ENCODE measurements at places on chromosomes 4 and X.

GRCh38 chr4:129326571-129327460 lies 230.9 kb downstream of the C4orf33 start:
- DNase-seq: no peak

GRCh38 chr4:140809676-140810075 lies 53.5 kb upstream of the TBC1D9 start:
- DNase-seq: no peak

GRCh38 chr4:147683188-147683591 lies 773 bp downstream of the PRMT9 start:
- peak; percentile 23 for DNase-seq

DNA sequence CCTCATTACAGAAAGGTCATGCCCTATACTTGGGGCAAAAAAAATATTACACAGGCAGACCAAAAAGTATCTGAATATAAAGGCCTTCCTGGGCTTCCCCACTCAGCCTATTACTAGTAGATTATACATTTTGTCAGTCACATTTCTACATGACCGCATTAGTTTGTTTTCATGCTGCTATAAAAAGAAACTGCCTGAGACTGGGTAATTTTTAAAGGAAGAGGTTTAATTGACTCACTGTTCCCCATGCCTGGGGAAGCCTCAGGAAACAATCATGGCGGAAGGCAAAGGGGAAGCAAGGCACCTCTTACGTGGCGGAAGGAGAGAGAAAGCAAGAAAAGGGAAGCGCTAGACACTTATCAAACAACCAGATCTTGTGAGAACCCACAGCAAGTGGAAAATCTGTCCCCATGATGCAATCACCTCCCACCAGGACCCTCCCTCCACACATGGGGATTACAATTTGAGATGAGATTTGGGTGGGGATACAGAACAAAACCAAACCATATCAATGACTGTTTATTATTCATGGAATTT lies 1312.0 kb downstream of the PCDH7 start:
- no peak for DNase-seq

Data from activated CD4-positive, alpha-beta T cell treated with anti-CD3 and anti-CD28 coated beads, Interleukin-10, Interleukin-2, amounts not matched to agents 100 ng/mL and 50 ng/mL, durations not matched to agents 16 hours and 8 hours (primary cell).